ELR (cell line): ENCODE measurements at places on chromosomes 16 and 17.

- peak; percentile 81 for DNase-seq
Measured at GRCh38 chr17:75645501-75645888, 12.3 kb downstream of the SMIM5 start.

- peak; percentile 100 for DNase-seq
Measured at GRCh38 chr17:45092911-45093430, 31.9 kb downstream of the NMT1 start.

GRCh38 chr17:17978481-17979424 is 6.1 kb downstream of the DRC3 start:
- no peak for DNase-seq

DNA sequence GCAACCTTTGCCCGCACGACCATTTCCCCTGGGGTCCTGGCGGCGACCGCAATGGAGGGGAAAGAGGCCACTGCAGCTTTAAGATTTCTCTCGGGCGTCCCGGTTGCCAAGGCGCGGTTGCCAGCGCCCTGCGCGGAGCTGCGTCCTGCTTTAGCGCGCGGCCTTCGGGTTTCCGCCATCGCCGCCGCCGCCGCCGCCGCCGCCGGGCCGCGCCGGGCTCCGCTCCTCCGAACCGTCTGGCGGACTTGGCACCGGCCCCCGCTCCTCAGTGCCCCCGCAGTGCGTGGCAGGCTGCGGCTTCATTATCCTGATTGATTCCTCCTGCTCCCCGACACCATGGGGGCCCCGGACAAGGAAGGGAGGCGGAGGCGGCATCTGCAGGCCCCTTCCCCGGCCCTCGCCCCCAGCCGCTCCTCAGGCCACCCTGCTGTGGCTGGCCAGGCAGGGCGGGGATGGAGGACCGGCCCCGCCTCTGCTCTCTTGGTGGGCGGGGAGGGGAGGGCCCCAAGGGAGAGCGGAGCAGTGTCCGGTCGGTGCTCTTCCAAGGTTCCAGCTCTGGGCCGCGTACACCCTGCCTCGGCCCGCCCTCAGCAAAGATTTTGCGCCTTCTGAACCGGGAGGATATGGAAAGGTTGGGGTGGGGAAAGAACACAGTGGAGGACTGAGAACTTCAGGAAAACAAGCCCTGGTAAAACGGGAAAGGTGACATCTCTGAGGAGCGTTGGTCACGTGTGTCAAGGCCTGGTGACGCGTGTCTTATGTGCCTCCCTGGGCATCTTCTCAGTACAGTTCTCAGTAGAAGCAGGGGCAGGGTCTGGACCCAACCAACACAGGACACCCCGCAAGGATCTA is 34.0 kb downstream of the NEUROD2 start:
- peak; percentile 77 for DNase-seq

DNA sequence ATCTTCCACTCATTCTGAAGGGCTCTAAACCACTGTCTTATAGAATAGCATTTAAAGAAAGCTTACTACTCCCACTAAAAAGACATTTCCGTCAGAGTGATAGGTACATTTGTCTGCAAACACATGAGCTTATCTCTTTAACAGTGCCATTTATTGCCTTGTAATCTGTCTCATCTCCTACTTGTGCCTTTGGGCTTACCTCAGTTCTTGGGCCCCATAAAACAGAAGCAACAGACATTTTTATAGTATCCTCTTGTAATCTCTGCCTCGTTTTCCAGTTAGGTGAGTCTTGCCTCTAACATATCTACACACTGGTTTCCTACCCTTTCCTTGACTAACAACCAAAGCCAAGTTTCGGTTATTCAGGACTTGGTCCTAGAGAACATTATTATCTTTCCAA is 681.4 kb upstream of the KIF2B start:
- DNase-seq, result no peak

GRCh38 chr17:17186051-17186450 is 20.1 kb downstream of the PLD6 start:
- no peak for DNase-seq

DNA sequence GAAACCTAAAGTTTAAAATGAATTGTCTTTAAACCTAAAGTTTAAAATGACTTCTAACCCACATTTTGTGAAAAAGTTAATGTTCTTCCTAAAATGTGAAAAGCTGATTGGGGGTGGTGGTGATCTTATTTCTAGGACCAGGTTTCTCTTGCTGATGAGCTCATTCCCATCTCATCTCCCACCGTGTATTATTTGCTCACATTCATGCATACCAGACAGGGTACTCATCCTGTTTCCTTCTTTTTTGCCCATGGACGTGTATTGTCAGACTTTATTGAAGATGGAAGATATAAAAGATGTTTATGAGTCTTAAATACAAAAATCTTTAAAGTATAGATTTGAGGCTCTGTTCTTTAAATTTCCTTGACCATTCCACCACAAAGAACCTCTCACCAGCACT is 70.1 kb upstream of the MPHOSPH6 start:
- peak; percentile 20 for DNase-seq

DNA sequence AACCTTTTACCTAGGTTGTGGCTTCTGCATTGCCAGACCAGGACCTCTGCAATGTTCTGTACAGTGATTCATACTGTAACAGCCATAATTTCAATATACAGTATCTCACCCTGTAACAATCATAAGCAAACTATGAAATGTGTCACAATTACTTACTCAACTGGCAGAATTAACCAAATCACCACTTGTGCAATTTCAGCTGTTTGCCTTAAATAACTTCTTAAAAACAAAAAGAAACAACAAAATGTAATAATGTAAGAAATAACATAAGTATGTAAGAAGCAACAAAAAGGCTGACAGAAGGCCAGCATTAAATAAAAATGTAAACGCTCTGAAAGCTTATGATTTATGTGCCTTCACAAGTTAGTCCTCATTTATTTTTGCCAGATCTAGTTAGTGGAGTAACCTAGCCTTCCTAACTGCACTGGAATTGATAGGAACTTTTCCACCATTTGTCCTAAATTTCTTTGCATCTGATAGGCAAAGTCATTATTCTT is 96.9 kb downstream of the SKAP1 start:
- DNase-seq, result peak; percentile 42

DNA sequence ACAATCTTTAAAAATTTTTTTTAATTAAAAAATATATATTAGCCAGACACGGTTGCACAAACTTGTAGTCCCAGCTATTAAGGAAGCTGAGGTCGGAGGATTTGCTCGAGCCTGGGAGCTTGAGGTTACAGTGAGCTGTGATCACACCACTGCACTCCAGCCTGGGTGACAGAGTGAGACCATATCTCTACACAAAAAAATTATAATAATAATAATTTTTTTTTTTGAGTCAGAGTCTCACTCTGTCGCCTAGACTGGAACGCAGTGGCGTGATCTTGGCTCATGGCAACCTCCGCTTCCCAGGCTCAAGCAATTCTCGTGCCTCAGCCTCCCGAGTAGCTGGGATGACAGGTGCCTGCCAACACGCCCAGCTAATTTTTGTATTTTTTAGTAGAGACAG is 23.8 kb downstream of the LITAF start:
- DNase-seq, result no peak

GRCh38 chr17:50199803-50200456 is 1.5 kb downstream of the COL1A1 start:
- peak; percentile 97 for DNase-seq

GRCh38 chr17:78559749-78560368 is 17.3 kb downstream of the DNAH17 start:
- DNase-seq, result no peak

GRCh38 chr17:8558144-8558543 is 72.4 kb downstream of the MYH10 start:
- no peak for DNase-seq

- DNase-seq, result peak; percentile 20
Measured at GRCh38 chr17:14903854-14904253, 361.3 kb downstream of the PMP22 start.

DNA sequence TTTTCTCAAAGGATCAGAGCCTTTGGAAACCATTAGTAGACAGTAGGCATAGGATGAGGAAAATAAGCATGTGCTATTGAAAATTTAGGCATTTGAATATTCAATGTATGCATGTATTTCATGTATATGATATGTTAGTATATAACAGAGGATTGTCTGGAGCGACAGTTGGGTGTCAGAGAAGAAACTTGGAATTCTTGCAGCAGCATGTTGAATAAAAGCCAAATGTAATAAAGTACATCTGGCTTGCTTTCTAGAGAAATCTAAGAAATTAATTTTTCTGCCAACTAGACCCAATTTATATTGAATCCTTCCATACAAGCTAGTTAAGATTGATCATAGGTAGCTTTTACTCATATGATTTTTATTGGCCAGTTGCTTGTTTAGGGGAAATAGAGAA is 578.8 kb downstream of the CDH11 start:
- no peak for DNase-seq

- peak; percentile 54 for DNase-seq
Measured at GRCh38 chr16:56203052-56203451, 11.8 kb downstream of the GNAO1 start.

DNA sequence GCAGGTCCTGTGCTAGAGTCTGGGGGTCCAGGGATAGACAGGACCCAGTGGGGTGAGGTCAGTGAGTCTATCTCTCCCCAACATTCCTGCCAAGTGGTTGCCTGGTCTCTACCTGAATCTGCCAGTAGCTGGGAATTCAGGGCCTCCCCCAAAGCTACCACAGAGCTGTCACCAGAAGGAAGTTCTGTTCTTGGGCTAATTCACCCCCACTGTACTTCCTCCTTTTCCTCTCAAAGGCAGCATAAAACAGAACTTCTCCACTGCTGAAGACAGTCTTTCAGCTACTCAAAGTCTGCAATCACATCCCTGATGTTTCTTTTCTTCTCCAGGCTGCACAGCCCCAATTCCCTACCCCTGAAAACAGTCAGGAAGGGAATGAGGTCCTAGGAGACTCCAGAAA is 8.7 kb downstream of the CAMTA2 start:
- DNase-seq, result no peak

DNA sequence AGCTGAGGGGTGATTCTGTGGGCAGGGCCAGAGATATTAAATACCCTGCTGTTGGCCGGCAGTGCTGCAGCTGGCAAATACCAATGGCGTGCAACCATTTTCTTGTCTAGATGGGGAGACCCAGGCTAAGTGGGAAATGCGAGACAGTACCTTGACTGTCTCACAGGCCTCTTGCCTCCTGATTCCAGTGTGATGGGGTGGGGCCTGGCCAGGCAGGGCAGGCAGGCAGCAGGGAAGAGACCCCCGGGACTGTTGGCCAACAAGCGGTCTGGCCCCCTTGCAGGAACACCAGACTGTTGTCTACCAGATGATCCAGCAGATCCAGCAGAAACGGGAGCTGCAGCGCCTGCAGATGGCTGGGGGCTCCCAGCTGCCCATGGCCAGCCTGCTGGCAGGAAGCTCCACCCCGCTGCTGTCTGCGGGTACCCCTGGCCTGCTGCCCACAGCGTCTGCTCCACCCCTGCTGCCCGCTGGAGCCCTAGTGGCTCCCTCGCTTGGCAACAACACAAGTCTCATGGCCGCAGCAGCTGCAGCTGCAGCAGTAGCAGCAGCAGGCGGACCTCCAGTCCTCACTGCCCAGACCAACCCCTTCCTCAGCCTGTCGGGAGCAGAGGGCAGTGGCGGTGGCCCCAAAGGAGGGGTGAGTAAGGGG is 5.7 kb upstream of the CISD3 start:
- no peak for DNase-seq

DNA sequence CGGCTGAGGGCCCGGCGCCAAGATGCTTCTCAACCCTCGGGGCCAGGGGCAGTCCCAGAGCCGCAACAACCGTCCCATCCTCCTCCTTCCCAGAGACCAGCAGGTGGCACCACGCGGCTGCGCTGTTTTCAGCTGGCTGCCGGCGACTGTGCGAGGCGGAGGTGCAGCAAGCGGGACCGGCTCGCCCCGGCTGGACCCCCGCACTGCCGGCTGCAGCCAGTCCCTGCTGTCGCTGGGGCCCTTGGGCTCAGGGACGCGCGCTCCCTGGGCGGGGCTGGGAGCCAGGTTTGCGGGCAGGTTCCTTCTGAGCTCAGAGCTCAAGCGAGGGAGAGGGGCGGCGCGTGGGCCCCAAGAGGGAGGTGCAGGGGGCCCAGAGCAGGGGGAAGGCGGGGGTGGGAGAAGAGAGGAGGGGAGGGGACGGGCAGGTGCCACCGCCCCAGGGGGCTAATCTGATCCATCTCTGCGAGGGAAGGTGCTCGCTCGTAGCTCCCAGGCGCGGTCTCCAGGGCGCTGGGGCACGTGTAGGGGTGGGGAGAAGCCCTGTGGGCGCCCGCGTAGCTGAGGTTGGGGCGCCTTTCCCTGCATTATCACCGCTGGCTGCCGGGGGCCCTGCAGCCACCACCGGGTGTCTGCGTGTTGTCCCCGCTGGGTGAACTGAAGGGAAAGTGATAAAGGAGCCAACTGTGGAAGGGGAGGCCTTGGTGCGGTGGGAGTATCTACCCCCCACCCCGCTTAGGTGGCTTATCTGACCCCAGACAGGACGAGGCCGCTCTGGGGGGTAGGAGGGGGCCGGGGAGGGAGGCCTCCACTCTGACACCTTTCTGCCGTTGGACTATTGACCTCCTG is 24.2 kb downstream of the STAT5A start:
- peak; percentile 89 for DNase-seq

DNA sequence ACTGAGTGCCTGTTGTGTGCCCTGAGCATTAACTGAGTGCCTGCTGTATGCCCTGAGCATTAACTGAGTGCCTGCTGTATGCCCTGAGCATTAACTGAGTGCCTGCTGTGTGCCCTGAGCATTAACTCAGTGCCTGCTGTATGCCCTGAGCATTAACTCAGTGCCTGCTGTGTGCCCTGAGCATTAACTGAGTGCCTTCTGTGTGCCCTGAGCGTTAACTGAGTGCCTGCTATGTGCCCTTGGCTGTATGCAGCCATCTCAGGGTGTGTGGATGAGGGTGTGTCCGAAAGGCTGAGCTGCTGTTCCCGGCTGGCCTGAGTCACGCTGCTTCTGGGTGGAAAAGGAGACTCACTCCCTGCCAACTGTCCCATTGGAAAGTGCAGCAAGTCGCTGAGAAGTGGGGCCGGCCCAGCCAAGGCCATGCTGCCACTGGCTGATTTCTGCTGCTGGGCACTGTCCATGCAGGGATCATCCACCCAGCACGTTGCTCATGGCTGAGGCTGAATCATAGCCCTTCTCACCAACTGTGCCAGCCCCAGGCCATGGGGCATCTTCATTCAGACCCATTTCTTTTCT is 113.8 kb downstream of the OR1D5 start:
- peak; percentile 46 for DNase-seq

- DNase-seq, result no peak
Measured at GRCh38 chr16:72836181-72836580, 211.7 kb downstream of the ZFHX3 start.

- peak; percentile 71 for DNase-seq
Measured at GRCh38 chr16:88561485-88562359, 8.5 kb upstream of the ZC3H18 start.

DNA sequence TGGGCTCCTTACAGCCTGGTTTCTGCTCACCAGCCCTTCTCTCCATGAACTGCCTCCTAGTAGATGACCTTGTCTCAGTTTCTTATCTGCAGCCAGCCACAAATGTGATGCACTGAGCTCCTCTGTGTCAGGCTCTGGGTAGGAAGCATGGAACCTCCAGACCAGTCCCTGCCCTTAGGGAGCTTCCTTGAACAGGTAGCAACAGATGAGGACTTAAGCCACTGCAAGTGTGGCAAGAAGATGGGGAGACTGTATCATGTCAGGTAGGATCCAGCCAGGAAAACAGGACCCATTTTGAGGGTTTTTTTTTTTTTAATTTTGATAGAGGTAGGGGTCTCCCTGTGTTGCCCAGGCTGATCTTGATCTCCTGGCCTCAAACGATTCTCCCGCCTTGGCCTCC is 5.3 kb upstream of the MAP3K14 start:
- no peak for DNase-seq

- no peak for DNase-seq
Measured at GRCh38 chr16:3807425-3808123, 72.9 kb downstream of the CREBBP start.
